ENCODE measurements at places on chromosomes 6 and 20.

DNA sequence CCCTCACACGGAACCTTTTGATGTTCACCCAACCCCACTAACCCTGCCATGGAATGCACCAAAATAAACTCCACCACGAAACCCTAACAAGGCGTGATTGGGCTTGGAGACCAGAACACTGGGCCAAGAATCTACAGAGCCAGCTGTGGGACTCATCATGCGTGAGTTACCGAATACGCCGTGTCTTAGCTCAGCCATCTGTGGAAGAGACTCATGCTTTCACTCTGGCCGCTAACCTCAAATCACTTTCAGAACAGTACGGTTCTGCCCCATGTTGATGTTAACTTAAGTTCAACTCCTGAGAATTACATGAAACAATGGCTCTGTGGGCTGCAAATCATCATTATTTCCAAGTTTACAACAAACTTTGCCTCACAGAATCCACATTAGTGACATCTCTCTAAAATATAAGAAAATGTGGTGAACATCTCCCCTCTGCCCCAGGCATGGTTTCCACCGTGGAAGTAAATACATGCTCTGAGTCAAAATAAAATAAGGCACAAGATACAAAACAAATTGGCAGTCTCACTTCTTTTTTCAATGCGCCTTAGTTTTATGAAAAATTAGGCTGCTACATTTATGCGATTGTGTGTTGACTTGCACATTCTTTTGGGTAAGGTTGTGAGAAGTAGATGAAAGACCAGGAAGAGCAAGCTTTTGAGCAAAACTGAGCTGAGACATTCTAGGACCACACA, 308.9 kb upstream of the EXOC2 start:
- no peak overlapping the region for H3K4me3 ChIP-seq
- DNase-seq: no peak
- no peaks in the 10 kb centered on the region for H3K36me3 ChIP-seq

DNA sequence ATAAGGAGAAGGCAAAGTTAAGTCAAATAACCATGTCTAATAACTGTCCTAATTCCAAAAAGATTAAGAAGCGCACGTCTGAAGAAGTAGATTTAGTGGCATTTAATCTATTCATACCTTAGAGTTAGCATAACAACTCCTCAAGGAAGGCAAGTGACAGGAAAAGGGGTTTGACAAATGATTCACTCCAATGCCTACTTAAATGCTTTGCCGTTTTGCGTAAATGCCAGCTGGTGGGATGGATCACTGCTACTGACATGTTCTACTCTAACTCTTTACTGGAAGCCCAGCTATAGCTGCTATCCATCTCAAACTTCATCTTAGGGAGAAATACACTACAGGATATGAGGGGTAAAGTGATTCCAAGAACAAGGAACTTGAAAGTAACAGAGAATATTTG, 347.3 kb upstream of the RUNX2 start:
- no peaks in the 10 kb centered on the region for H3K4me1 ChIP-seq
- H3K36me3 ChIP-seq: no peaks in the 10 kb centered on the region
- H3K4me3 ChIP-seq: no peak overlapping the region
- DNase-seq: no peak

DNA sequence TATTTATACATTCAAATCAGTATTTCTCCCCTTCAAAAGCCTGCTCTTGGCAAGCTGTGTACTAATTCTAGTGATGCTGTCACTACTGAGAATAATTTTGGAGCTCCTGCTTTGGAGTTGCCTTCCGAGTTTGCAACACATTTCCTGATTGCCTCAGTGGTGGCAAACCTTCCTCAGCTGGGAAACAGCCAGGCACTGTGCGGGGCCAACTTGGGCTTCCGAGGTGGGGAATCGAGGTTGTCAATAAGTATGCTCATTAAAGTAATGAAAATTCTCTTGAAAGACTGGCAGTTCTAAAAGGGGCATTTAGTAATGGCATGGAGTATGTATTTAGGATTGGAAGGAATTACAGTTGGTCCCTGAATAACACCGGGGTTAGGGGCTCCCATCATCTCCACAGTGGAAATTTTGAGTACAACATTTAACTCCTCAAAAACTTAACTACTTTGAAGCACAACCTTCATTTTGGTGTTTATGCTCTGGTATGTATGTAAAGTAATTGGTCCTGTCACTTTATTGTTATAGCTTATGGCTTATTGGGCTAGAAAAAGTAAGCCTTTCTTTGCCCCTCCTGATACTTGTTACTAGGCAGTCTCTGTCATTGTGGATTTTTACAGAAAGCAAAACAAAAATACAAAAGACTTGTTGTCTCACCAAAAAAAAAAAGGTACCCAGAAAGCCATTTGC, 2.7 kb downstream of the PAQR8 start:
- no peak overlapping the region for H3K4me3 ChIP-seq
- H3K27me3 ChIP-seq: no peaks in the 10 kb centered on the region
- DNase-seq: peak; percentile 9
- H3K27ac ChIP-seq: peak overlapping the region; percentile 44
- H3K4me1 ChIP-seq: peaks cover 15% of the 10 kb centered on the region

GRCh38 chr6:121040831-121041230, 293.4 kb downstream of the TBC1D32 start:
- H3K4me3 ChIP-seq: no peak overlapping the region
- no peaks in the 10 kb centered on the region for H3K27me3 ChIP-seq
- no peaks in the 10 kb centered on the region for H3K36me3 ChIP-seq
- H3K27ac ChIP-seq: no peak overlapping the region
- no peak for DNase-seq

- H3K27me3 ChIP-seq: no peaks in the 10 kb centered on the region
- H3K36me3 ChIP-seq: no peaks in the 10 kb centered on the region
- no peak overlapping the region for H3K4me3 ChIP-seq
Measured at GRCh38 chr20:53681352-53682212, 87.9 kb upstream of the ZNF217 start.

GRCh38 chr6:91667596-91667995, 1080.7 kb upstream of the MAP3K7 start:
- no peaks in the 10 kb centered on the region for H3K36me3 ChIP-seq
- no peak overlapping the region for H3K27ac ChIP-seq
- H3K4me3 ChIP-seq: no peak overlapping the region
- no peaks in the 10 kb centered on the region for H3K4me1 ChIP-seq
- no peak for DNase-seq
- no peaks in the 10 kb centered on the region for H3K27me3 ChIP-seq

DNA sequence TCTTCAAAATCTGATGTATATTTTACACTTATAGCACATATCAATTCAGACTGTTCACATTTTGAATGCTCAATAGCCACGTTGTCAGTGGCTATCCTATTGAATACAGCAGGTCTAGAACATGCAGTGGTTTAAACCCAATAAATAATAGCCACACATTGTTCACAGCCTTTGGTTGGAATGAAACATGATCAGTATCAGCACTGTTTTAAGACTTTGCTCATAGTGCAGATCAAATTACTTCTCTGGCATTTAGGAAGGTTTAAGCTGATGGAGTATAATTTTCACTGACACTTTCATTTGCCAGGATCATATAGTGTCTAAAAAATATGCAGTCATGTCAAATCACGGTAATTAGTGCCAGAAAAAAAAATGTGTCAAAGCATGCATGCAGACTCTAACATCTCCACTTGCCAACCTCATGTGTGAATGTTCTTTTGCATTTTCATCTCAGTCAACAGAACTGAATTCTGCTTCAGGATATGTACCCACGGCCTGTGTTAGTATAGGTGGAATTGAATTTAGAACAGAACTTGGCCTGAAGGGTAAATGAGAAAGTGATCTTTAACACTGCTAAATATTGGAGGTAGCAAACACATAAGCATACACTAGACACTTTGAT, 184.1 kb downstream of the SLC24A3 start:
- no peak overlapping the region for H3K27ac ChIP-seq
- H3K4me1 ChIP-seq: no peaks in the 10 kb centered on the region
- no peak for DNase-seq
- no peaks in the 10 kb centered on the region for H3K36me3 ChIP-seq

DNA sequence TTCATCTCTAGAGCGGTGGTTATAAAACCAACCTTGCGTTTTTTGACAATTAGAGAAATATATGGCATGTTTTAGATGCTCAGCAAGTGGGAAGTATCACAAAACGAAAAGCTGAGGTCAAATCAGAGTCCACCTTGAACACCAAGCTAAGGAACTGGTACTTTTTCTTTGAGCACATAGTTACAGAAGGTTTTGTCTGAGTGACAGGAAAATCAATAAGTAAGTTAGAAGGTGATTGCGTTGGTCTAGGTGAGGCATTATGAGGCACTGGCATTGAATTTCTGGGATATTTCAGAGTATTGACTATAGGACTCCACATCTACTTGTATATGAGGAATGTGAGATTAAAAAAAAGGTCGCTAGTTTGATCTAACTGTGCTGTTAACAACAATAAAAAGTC, 597 bp upstream of the HINT3 start:
- DNase-seq: no peak
- no peaks in the 10 kb centered on the region for H3K27me3 ChIP-seq
- H3K36me3 ChIP-seq: no peaks in the 10 kb centered on the region
- H3K4me1 ChIP-seq: peaks cover 7% of the 10 kb centered on the region
- peak overlapping the region; percentile 93 for H3K27ac ChIP-seq

DNA sequence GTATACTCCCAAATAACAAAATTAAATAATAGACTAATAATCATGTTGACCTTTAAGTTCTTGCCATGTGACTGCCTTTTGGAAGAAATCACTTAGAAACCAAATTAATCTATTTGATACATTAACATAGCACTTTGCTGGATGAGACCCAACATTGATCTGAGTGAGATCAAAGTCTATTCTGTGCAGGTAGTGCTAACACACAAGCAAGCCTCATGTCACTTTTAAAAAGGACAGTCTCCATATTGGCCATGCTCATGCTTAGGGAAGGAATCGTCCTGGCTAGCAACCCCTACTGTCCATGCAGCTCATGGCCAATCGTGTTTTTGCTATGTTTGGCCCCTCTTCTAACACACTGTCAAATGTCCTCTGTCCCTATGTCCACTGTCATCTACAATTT, 35.8 kb upstream of the RNF217 start:
- no peaks in the 10 kb centered on the region for H3K4me1 ChIP-seq
- H3K27me3 ChIP-seq: no peaks in the 10 kb centered on the region
- no peak for DNase-seq
- H3K27ac ChIP-seq: no peak overlapping the region

DNA sequence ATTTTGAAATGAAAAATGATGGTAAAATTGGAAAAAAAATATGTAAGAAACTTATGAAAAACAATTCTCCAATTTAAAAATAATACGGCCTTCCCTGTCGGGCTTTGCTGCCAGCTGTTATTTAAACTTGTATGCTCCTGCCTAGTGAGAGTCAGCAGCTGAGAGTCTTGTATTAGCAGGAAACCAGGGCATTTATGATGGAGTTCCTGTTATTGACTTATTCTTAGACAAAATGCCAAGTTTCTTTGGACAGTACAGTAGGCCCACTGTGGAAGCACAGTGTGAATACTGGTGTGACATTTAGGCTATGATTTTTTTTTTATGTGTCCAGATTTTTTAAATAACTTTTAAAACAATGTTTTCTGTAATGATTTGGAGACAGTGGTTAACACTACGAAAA, 42.1 kb downstream of the GMDS start:
- no peak overlapping the region for H3K4me3 ChIP-seq
- DNase-seq: no peak
- no peaks in the 10 kb centered on the region for H3K4me1 ChIP-seq
- H3K27ac ChIP-seq: no peak overlapping the region
- no peaks in the 10 kb centered on the region for H3K36me3 ChIP-seq

DNA sequence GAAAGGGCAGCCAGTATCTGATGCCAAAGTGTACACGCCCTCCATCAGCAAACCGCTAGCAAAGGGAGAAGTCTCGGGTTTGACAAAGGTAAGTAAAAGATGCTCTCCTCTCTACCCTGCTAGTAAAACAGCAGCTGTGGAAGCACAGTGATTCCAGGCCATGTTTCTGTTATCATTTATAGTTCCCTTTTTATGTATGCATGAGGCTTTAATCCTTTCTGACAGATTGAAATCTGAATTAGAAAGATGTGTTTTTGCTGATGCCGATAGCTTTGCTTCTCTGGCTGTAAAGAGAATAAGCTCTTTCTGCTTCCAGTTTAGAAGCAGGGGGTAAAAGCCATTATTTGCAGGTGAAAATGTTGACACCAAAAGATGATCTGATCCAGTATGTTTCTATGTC, 392.4 kb upstream of the SOX4 start:
- no peak for DNase-seq
- H3K4me3 ChIP-seq: no peak overlapping the region
- H3K27ac ChIP-seq: no peak overlapping the region
- no peaks in the 10 kb centered on the region for H3K4me1 ChIP-seq

- H3K4me3 ChIP-seq: no peak overlapping the region
- no peaks in the 10 kb centered on the region for H3K4me1 ChIP-seq
- H3K27ac ChIP-seq: no peak overlapping the region
- no peaks in the 10 kb centered on the region for H3K36me3 ChIP-seq
Measured at GRCh38 chr20:60937585-60937984, 314.5 kb upstream of the CDH4 start.

- no peak overlapping the region for H3K27ac ChIP-seq
- H3K27me3 ChIP-seq: no peaks in the 10 kb centered on the region
- H3K4me3 ChIP-seq: no peak overlapping the region
- no peaks in the 10 kb centered on the region for H3K4me1 ChIP-seq
- no peaks in the 10 kb centered on the region for H3K36me3 ChIP-seq
Measured at GRCh38 chr6:31558318-31558625, 10.9 kb downstream of the NFKBIL1 start.

DNA sequence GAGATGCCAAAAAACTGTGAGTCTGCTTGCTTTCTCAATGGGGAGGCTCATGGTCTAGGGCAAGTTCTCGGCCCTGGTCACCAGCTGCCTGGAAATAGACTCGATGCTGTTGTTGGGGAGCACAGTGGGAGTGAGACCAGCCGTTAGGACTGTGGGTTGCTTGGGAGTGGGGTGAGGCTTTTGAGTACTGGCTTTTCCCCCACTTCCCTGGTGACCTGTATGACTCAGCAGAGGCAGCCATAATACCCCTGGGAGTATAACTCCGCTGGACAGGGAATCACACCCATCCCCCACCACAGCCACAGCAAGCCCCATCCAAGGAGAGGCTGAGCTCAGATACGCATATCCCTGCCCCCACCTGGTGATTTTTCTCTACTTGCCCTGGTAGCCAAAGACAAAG, 48.9 kb upstream of the OGFRL1 start:
- H3K4me3 ChIP-seq: no peak overlapping the region
- DNase-seq: no peak
- H3K27ac ChIP-seq: no peak overlapping the region
- no peaks in the 10 kb centered on the region for H3K27me3 ChIP-seq
- H3K4me1 ChIP-seq: no peaks in the 10 kb centered on the region
- H3K36me3 ChIP-seq: no peaks in the 10 kb centered on the region

GRCh38 chr6:99026135-99026534, 78.4 kb upstream of the FBXL4 start:
- no peaks in the 10 kb centered on the region for H3K4me1 ChIP-seq
- no peak overlapping the region for H3K27ac ChIP-seq
- no peaks in the 10 kb centered on the region for H3K27me3 ChIP-seq
- no peak overlapping the region for H3K4me3 ChIP-seq

- no peaks in the 10 kb centered on the region for H3K36me3 ChIP-seq
- H3K4me1 ChIP-seq: peaks cover 10% of the 10 kb centered on the region
- H3K4me3 ChIP-seq: no peak overlapping the region
- H3K27ac ChIP-seq: no peak overlapping the region
Measured at GRCh38 chr6:131756039-131756438, 45.2 kb upstream of the CTAGE9 start.

- H3K27me3 ChIP-seq: no peaks in the 10 kb centered on the region
- H3K4me3 ChIP-seq: no peak overlapping the region
- H3K27ac ChIP-seq: no peak overlapping the region
- no peak for DNase-seq
Measured at GRCh38 chr20:37726971-37727956, 33.4 kb downstream of the CTNNBL1 start.

- no peaks in the 10 kb centered on the region for H3K4me1 ChIP-seq
- DNase-seq: no peak
- no peak overlapping the region for H3K27ac ChIP-seq
- no peaks in the 10 kb centered on the region for H3K27me3 ChIP-seq
- H3K36me3 ChIP-seq: no peaks in the 10 kb centered on the region
- H3K4me3 ChIP-seq: no peak overlapping the region
Measured at GRCh38 chr6:148737806-148738205, 9.0 kb upstream of the UST start.

All from tibial nerve (tissue), 4 donors.